Trophoblast cell (in vitro differentiated cells and primary cell): ENCODE measurements at places on chromosomes 4 and X.

DNA sequence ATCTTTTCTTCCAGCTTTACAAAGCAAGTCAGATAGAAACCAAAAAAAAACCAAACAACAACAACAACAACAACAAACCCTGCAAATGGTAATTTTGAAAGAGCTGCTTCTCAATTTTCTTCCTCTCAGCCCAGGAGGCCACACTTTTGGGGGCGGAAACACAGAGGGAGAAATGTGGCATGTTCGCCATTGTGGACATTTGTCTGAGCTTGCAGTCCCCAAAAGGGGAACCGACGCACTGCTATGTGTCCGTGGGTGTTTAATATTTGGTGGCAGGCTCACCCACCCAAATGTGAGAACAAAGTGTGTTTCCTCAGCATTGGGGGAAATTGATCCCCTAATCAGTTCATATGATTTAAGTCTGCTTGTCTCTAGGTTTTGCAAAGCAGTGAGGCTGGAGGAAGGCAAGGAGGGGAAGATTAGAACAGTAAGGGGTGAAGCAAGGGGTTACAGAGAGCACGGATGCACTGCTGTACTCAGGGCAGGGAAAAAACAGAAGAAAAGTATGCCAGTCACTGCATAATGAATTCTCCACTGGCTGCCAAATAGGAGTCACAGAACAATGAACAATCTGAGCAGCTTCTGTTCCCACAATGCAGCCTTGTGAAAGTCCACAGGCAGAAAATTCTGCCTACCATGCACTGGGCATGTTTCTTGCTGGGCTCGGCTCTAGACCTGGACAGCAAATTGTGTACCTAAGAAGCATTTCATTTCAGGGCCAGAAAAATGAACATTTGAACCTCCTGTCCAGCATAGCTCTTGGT, 74.7 kb upstream of the GPM6B start:
- DNase-seq = no peak

- DNase-seq = no peak
Observed at GRCh38 chr4:124768596-124769365, 56.2 kb upstream of the ANKRD50 start.

GRCh38 chr4:60822986-60823385, 377.1 kb upstream of the ADGRL3 start:
- no peak for DNase-seq

DNA sequence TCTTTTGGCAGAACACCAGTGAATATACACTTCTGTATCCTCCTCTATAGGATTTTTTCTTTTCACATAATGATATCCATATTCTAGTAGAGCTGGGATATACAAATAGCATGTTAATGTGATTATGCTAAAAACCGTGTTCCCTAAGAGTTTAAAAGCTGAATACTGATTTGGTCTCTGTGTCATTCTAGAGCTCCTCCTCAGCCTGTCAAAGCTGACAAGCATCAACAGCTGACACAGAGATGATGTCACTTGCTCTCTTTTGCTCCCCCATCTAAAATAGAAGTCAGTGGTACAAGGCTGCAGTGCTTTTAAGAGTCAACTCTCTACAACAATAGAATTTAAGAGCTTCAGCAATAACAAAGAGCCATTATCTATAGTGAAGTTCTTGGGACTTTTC, 17.1 kb upstream of the HERC3 start:
- no peak for DNase-seq
